Activated naive CD4-positive, alpha-beta T cell treated with anti-CD3 and anti-CD28 coated beads for 36 hours (primary cell): ENCODE measurements at places on chromosomes 2 and 18.

DNA sequence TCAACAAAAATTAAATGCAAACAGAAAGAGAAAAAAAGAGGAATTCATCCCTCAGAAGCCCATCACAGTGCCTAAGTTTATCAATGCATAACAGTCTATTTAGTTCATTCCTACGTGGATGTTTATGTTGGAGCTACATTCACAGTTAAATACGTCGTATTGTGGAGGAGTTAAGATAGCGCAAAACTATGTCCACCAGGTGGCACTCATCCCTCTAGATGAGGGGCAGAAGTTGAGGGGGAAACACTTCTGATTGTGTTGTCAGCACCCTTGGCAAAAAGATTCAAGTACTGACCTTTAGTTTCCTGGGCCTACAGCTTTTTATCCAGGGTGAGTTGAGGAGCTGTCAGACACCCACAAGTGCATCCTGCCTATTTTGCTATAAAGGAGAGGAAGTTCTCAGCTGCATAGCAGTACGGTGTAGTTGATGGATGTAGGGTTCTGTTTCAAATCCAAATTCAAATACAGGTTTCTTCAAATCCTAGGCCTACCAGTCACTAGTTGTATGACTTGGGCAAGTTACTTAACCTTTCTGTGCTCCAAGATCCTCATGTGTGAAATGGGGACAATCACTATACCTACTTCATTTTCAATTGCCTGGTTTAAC, 26.8 kb upstream of the MYO1B start:
- DNase-seq, result peak; percentile 67

DNA sequence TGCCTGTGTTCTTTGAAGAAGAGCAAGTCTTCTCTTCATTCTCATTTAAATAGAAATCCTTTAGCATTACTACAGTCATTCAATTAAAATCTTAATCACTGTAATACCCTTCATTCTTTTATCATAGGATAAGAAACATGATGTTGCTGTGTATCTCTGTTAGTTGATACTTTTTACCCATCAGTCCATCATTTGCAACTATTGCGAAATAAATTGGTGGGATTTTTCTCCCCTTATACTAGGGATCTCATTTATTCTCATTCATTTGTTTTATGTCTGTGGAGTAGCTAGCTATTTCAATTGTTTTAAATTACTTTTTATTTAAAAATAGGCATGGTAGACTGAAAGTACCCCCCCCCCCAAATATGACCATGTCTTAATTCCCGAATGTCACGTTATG, 235.3 kb downstream of the KIAA1328 start:
- DNase-seq, result no peak

- DNase-seq, result no peak
Observed at GRCh38 chr18:62060820-62061219, 126.0 kb downstream of the PIGN start.

DNA sequence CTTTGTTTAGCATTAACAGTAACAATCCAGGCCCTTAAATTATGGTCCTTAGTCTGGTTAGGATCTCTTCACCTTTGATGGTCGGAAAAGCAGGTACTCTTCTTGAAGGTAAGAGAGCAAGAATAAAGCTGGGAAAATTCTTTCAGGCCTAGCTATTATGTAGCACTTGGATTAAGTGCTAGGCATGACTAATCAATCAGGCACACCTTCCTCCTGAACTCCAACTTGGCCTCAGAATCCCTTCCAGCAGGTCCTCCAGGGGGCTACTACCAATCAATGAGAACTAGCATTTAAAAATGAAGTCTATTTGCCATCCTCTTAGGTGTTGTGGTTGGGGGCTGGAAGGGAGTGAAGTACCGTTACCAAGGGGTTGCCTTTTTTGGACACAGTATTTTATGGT, 3.7 kb downstream of the SMYD1 start:
- no peak for DNase-seq

GRCh38 chr2:221473451-221473850, 98.7 kb downstream of the EPHA4 start:
- DNase-seq, result no peak

GRCh38 chr2:222100704-222101699, 197.8 kb downstream of the PAX3 start:
- no peak for DNase-seq

DNA sequence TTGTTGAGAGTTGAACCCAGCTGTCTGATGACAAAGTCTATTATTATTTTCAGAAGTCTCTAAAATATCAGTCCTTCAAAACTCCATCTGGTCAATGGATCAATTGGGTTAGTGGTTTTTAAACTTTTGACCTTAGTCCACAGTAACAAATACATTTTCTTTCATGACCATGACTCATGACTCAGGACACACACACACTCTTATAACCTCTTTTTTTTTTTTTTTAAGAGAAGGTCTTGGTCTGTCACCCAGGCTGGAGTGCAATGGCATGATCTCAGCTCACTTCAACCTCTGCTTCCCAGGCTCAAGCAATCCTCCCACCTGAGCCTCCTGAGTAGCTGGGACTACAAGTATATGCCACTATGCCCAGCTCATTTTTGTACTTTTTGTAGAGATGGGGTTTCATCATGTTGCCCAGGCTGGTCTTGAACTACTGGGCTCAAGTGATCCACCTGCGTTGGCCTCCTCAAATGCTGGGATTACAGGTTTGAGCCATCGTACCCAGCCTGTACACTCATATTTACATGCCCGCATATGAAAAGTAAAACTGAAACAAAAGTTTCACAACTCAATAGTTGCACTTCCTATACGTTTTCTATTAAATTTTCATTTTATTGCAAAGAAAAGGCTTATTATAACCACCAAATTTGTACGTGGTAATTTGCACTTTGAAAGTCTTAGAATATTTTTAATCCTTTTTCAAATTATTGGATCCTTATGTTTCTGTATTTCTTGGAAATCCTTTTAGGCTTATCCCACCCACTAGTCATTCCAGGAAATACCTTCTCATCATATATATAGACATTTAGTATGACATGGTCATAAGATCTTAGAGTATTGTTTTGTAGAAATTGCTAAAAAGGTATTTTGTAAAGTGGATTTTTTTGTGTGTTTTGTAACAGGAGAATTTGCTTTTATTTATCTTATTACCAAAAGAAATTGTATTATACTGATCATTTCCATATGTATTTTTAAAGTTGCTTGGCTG, 199.0 kb downstream of the LPIN1 start:
- DNase-seq, result peak; percentile 32

- DNase-seq, result no peak
Observed at GRCh38 chr2:99975386-99975785, 167.0 kb downstream of the AFF3 start.

DNA sequence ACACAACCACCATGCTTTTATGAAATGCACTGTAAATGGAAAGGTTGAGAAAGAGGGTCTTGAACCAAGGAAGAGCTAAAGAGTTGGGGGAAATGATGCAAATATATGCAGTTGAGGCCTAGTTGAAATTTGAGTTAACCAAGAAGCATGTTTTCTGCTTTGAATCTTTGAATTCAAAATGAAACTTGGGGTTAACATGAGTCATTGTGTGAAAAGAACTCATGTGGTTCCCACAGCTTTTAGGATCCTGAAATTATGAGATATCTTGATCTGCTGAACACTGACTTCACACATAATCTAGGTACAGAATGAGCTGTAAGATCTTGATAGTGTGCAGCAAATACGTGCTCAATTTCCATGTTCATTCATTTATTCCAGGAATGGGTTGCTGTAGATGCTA, 422.9 kb upstream of the TRIB2 start:
- peak; percentile 18 for DNase-seq

- DNase-seq, result no peak
Observed at GRCh38 chr2:98632351-98632750, 24.0 kb downstream of the UNC50 start.

- DNase-seq, result no peak
Observed at GRCh38 chr2:12824351-12824777, 107.6 kb downstream of the TRIB2 start.

DNA sequence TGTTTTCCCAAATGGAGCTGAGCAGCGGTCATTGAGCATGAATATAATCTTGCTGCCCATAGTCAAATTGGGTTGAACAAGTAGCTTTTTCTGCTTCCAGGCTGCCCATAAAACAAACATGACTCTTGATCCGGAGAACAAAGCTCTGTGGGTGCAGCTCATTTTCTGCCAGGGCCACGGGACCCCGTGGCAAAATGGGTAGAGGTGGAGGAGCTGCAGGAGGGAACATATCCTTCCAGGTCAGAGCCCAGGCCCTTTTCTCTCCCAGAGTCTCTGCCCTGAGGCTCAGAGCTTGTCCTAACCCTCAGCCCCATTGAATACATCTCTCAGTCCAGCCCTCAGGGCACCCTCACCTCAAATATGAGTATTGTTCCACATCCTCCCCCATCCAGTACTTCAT, 151.6 kb upstream of the TWIST2 start:
- DNase-seq, result no peak

- no peak for DNase-seq
Observed at GRCh38 chr2:226303707-226304106, 495.9 kb downstream of the IRS1 start.

DNA sequence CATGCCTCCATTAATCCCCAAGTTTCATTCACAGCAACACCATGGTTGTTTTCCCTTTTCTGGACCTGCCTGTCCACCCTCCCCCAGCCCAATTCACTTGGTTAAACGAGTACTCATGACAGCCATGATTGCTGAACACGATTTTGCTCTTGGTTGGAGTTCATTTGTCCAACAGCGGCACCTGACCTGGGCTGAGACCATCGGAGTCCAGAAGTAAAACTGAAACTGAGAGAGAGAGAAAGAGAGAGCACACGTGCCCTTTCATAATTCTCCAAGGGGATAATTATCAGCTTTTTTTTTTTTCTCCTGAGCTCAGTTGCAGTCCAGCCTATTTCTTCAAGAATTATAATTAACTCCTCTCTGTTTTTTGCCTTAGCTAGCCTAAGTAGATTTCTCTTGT, 13.7 kb upstream of the KIF5C start:
- DNase-seq, result no peak

- no peak for DNase-seq
Observed at GRCh38 chr2:46125798-46126197, 171.4 kb upstream of the EPAS1 start.

DNA sequence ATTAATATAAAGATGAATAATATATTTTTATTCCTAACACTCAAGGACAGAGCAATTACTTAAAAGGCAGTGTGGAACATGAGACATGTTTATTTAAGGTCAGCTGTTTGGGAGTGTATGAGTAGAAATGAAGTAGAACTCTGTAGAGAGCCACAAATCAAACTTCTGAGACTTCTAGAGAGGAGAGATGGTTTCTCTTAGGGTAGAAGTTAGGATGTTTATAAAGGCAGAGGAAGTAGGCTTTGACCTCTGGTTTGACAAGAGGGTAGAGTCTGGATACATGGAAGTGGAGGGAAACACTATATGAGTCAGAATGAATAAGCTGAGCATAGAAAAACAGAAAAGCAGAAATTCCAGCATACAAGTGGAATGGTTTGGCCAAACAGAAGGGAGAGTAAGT, 262.1 kb upstream of the KLHL14 start:
- DNase-seq, result no peak

DNA sequence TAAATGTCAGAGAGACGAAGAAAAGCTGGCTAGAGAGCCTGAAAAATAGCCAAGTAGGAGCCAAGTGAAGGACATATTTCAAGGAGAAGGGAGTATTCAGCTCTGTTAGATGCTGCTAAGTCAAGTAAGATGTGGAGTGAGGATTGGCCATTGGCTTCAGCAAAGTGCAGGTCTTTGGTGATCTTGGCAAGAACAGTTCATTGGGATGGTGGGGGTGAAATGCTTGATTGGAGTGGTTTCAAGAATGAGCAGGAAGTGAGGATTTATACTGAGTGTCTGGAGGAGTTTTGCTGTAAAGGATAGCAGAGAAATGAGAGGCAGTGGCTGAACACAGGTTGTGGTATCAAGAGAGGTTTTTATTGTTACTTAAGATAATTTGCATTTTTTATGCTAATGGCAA, 139.7 kb downstream of the PRPF40A start:
- DNase-seq, result no peak

DNA sequence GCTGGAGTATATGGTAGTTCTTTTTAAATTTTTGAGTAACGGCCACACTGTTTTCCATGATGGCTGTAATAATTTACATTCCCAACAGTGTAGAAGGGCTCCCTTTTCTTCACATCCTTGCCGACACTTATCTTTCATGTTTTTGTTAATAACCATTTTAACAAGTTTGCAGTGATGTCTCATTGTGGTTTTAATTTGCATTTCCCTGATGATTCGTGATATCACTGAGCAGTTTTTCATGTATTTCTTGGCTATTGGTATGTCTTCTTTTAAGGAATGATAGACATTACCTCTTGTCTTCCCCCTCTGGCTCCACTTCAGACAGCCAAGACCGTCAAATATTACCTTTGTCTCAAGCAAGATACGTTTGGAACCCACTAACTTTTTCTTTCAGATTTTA, 371.1 kb upstream of the NRP2 start:
- no peak for DNase-seq

DNA sequence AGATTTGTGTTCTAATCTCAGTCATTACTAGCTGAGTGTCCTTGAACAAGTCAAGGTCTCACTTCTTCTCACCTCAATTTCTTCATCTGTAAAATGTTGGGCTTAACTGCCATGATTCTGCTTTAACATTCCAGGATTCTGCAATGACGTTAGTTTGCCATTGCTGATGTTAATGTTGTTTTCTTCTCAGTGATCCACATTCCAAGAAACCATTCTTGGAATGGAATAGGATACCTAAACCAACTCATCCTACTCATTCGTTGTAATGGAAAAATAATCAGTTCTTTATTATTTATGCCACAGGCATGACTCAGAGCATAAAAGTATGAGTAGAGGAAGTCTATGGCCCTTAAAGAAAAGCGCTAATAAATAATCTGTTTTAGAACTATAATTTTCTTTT, 140.2 kb upstream of the ETAA1 start:
- no peak for DNase-seq

DNA sequence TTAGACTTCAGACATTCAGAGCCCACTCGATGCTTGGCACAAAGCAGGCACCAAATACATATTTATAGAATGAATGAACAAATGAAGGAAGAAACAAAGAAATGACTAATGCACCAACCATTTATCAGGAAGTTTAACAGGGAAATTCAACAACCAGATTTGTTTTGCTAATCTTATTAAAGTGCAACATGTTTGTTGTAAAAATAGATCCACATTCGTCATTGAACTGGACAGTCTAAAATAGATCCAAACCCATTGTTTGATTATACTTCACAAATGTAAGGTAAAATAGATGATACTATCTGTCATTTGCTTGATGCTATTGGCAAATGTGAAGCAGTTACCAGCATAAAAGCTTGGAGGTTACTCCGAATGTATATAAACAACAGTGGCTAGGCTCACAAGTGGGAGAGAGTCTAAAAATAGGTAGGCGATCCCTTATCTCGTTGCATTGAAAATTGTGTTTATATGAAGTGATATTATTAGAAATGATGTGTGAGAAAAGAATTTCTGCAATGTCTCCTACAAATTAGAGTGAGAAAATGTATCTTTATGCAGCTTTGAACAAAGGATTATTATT, 246.2 kb downstream of the NEDD4L start:
- DNase-seq, result no peak

GRCh38 chr2:217553679-217554078, 449.1 kb downstream of the TNS1 start:
- DNase-seq, result no peak

DNA sequence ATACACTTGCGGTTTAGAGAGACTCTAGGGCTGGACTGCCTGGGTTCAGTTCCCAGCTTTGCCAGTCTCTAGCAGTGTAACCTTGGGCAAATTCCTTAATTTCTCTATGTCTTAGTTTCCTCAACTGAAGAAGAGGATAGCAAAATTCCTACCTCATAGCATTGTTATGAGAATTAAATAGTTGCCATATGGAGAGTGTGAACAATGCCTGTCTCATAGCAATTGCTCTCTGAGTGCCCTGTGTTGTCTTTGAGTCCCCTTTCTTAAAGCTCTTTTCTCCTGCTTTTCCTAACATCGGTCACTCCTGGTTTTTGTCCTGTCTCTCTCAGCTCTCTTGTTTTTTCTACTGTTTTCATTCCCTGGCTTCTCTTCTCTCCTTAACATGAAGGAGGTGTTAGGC, 116.8 kb upstream of the ALPP start:
- DNase-seq, result no peak
